ENCODE measurements at places on chromosomes 5 and 9.
A peak's percentile ranks its signal among the peaks of the same experiment; 100 is the strongest.

- no peak for DNase-seq
These were observed 993.9 kb upstream of the ACO1 start for GRCh38 chr9:31390403-31391025.

- DNase-seq: no peak
These were observed 1089.0 kb upstream of the DMAC1 start for GRCh38 chr9:8888591-8888990.

- DNase-seq: no peak
These were observed 3.7 kb downstream of the C5orf46 start for GRCh38 chr5:147902609-147903115.

GRCh38 chr9:127916720-127917581 is at the start of gene ST6GALNAC4:
Gene ST6GALNAC4 (minus strand): TSS chr9:127917041. CDS start chr9:127916419, 622 bp downstream.
- peak; percentile 98 for DNase-seq

GRCh38 chr5:156824800-156825199 is 25.3 kb upstream of the PPP1R2B start:
- no peak for DNase-seq

DNA sequence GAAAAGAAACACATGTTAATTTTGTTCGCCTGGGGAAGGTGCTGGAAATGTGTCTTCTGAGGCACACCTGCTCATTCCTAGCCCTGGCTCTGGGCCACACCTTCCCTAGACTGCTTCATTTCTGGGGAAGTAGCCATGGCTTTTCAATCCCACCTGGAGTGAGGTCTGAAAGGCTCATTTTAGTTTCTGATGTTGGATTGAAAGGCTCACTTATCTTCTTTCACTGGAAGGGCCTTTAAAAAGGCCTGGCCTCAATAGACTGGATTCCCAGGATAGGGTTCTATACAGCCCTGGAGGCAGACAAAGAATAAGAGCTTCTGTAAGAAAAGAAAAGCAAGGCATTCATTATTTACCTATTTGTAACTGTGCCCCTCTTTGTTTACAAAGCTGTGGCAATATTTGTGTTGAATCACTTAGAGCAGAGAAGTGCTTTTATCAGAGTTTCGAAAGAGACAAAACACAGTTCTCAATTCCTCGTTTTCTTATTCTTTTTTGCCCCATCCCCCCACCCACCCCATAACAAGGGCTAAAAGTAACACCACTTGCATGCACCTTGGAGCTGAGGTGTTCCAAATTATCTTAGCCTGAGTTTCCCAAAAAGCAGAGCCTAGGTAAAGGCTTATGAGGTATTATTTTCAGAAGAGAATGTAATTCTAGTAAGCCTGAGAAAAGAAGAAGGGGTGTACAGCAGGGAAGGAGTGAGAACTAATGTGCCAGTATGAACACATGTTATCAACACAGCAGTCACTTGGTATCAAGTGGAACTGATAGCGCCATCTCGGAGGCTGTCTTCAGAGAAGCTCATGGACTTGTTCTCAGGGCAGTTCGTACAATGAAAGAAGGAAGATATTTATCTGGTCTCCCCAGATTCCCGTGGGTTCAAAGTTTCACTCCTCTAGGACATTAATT is 413.1 kb downstream of the KCTD16 start:
- DNase-seq: no peak

GRCh38 chr5:102090770-102091169 is 205.3 kb downstream of the SLCO4C1 start:
- DNase-seq: no peak

GRCh38 chr5:145922059-145922458 is 14.3 kb upstream of the SH3RF2 start:
- DNase-seq: no peak

GRCh38 chr5:82142928-82143577 is 135.1 kb downstream of the RPS23 start:
- DNase-seq: no peak

DNA sequence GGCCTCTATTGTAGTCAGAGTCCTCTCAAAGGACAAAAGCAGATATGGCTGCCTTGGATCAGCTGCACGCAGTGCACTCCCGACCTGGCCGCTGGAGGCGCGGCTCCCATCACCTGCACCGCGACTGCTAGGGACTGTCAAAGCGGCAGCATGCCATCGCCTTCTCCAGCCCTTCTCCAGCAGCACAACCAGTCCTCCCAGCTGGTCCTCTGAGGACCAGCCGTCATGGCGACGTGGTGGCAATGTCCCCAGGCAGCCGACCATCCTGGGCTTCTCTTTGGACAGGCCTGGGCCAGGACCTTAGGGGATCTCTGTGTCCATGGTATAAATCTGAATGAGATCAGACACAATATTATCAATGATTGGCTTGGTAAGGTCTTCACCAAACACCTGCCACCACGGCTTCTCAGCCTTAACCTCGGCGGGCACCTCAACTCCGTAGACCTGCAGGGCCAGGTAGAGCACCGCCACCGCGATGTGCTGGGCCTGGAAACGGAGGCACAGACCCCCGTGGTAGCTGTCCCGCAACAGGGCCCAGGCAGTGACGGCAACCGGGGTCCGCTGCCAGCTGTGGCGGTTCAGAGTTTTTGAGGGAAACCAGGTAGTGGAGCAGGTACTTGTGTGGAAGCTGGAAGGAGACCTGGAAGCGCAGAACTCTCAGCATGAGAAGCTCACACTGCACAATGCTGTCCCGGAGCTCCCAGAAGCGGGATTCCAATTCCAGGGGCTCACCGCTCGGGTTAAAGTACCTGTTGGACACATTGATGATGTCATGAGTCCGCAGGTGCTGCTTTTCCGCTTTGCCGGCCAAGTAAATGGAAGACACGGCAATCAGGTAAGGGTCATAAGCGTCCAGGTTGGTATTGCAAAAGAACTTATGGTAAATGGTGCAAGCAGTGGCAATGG is 8.5 kb downstream of the DUSP1 start:
- no peak for DNase-seq

GRCh38 chr9:130992682-130993032 is 16.3 kb upstream of the LAMC3 start:
- DNase-seq: no peak

GRCh38 chr5:10291692-10292339 is 15.9 kb downstream of the CMBL start:
- no peak for DNase-seq

DNA sequence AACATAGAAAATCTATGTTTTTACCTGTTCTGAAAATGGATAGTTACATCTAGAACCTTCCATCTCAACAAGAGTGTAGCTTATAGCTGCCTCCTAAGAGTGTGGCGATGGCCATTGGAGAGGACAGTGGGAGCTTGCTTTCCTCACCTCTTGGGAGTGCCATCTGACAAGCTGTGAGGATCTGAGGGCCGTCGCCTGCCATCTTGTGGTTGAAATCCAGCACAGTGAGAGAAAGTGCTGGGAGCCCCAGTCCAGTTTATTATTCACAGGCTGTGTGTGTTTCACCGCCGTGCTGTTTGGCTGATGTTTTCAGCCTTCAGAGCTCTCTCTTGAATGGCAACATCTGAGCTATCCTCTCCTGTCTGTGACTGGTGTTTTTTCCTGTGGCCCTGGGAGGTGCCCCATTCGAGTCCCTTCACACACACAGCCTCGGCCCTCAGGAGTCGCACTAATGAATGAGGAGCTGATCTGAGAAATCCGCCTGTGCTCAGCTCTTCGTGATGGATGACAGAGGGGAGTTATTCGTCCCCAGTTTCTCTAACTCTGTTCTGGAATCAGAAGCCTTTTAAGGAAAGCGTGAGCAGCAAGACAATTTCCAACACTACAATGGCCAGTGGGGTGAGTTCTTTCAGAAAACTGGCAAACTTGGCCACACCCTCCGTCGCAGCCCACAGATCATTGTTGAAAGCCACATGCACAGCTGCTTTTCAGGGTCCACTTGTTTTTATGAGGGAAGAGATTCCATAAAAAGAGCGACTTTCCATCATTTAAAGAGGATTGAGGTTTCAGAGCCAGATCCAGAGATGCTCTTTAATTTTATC is 170.3 kb downstream of the PDZD2 start:
- DNase-seq: peak; percentile 8

GRCh38 chr9:137703842-137704508 is 85.2 kb downstream of the EHMT1 start:
- no peak for DNase-seq

DNA sequence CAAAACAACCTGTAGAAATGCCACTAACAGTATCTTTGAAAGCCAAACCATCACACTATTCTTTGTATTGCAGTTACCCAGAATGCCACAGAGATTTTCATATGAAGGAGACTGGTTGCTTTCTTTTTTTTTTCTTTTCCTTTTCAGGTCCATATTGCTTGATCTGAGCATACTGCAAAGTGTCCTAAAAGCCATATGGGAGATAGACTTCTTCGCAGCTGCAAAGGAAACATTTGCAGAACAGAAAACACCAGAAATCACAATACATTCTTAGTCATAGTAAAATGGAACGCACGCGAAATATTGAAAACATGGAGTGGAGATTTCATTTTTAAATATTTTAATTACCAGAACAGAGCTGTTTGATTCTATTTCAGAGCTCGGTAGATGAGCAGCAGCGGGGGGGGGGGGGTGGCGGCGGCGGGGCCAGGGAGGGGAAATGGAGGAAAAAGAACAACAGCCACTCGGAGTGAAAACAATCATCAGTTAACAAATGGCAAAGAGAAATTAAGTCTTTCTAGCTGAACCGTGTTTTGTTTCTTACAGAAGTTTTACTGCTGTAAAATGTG is 284.1 kb downstream of the NFIB start:
- no peak for DNase-seq

GRCh38 chr5:68839019-68839552 is 254.7 kb upstream of the SLC30A5 start:
- DNase-seq: no peak

GRCh38 chr5:96838201-96839070 is 30.7 kb upstream of the ERAP1 start:
- DNase-seq: no peak

- no peak for DNase-seq
These were observed 65.4 kb upstream of the IRX1 start for GRCh38 chr5:3530251-3530650.

- no peak for DNase-seq
These were observed 335 bp downstream of the GALNT12 start for GRCh38 chr9:98807814-98808195.

DNA sequence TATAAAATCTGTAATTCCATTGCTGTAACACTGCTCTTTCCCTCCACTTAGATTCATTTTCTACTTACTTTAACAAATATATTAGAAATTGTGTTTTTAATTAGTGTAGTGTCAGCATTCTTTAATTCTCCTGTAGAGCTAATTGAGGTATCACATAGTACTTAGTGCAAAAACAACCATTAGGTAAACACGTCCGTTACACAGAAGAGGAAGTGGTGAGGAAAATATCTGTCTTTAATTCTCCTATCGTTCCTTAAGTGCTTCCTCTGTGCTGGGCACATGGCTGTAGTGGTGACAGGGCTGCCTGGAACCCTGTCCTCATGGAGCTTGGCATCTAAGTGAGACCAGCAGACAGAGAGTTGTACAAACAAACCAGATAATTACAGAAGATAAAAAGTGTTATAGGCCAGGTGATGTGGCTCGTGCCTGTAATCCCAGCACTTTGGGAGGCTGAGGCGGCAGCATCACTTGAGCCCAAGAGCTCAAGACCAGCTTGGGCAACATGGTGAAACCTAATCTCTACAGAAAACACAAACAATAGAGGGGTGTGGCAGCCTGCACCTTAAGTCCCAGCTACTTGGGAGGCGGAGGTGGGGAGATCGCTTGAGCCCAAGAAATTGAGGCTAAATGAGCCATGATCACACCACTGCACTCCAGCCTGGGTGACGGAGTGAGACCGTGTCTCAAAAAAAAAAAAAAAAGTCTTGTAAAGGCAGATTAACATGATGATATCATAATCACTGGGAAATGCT is 36.4 kb downstream of the PARP8 start:
- no peak for DNase-seq

DNA sequence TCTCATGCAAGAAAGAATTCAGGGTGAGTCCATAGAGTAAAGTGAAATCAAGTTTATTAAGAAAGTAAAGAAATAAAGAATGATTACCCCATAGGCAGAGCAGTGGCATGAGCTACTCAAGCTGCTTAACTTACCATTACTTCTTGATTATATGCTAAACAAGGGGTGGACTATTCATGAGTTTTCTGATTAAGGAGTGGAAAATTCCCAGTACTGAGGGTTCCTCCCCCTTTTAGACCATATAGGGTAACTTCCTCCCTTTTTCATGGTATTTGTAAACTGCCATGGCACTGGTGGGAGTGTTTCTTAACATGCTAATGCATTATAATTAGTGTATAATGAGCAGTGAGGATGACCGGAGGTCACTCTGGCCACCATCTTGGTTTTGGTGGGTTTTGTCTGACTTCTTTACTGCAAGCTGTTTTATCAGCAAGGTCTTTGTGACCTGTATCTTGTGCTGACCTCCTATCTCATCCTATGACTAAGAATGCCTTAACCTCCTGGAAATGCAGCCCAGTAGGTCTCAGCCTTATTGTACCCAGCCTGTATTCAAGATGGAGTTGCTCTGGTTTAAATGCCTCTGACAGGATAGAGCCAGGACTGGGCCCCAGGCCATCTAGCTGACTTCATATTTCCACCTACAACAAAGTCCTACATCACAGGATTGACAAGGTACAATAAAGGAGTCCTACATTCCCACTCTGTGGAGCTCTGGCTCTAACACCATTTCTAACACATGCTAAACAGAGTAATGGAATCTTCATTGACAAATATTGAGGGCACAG is 186.7 kb downstream of the NXNL2 start:
- DNase-seq: no peak

DNA sequence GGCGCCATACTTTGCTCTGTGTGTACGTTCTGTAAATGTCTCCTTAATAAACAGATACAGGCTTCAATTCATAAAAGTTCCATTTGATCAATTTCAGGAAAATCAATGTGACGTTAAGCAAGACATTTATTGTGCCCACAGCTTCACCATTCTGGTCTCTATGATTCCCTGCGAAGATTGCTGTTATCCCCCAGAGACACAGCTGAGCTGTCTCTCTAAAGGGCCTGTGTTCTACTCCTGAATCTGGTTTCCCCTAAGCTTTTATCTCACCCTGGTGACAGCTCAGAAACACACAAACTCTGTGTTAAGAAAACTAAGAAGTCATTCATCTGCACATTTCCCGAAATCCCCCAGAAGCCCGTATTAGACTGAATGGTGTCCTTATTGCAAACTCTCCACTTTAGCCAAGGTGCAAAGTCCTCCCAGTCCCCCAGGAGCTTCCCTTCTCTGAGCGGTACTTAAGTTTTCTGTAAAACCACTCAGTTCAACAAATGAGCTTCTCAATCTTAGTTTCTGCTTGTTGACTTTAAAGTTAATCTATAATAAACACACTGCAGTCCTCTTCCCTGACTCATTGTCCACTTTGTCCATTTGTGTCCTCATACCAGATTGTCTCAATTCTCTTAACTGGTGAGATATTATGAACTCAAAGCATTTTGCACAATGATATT is 1.4 kb upstream of the C5orf15 start:
- DNase-seq: no peak

- DNase-seq: no peak
These were observed 23.6 kb downstream of the OR2V2 start for GRCh38 chr5:181170996-181171395.

All from stimulated activated CD4-positive, alpha-beta T cell treated with anti-CD3 and anti-CD28 coated beads, Interleukin-2, amount 100 ng/mL, for 48 hours (primary cell).